ENCODE measurements at places on chromosomes 6 and 20. TPM values are rescaled to one million over a fixed set of nuclear protein-coding genes. Genes with fewer than 3 reads are reported as not detected.

Gene FLRT3
- total RNA-seq, result 35.9 TPM

Gene TMEM200A
- total RNA-seq, result 0.33 TPM

Gene FAM162B
- total RNA-seq, result not detected

Gene KHDC1
- total RNA-seq, result 5.5 TPM

Gene HUS1B
- 0.22 TPM for total RNA-seq

Gene PDYN
- not detected for total RNA-seq

Gene CCN2
- total RNA-seq, result 59.9 TPM

Gene HSPA12B
- 0.22 TPM for total RNA-seq

Gene ACTL10
- total RNA-seq, result 6.0 TPM

Gene IRF4
- 0.11 TPM for total RNA-seq

Gene TCP11
- 1.6 TPM for total RNA-seq

Gene TMEM14C
- total RNA-seq, result 111 TPM

Gene MLN
- total RNA-seq, result not detected

Gene HLA-DOA
- not detected for total RNA-seq

Gene SPATS1
- total RNA-seq, result not detected

Gene MAP3K4
- total RNA-seq, result 12.2 TPM

Gene RPS10
- 2,285 TPM for total RNA-seq

Gene NFATC2
- total RNA-seq, result 5.1 TPM

Gene CAP2
- total RNA-seq, result 8.4 TPM

Gene LY6G6D
- not detected for total RNA-seq

Gene DDX43
- 1.6 TPM for total RNA-seq

Gene ATP5F1E
- total RNA-seq, result 17.6 TPM

Gene GRM1
- under 0.01 TPM for total RNA-seq

Gene DST
- 640 TPM for total RNA-seq

Gene BMP5
- not detected for total RNA-seq

Gene OR10C1
- not detected for total RNA-seq

Gene SLC35B2
- total RNA-seq, result 57.7 TPM

Gene ENPP5
- total RNA-seq, result 1.2 TPM

Gene MRPL18
- 57.3 TPM for total RNA-seq

Gene RSPH9
- 2.4 TPM for total RNA-seq

Gene GSTA3
- total RNA-seq, result not detected

Gene IMPG1
- not detected for total RNA-seq

Gene RBPJL
- total RNA-seq, result not detected

Gene PRSS35
- 0.11 TPM for total RNA-seq

Gene APOBEC2
- not detected for total RNA-seq

Gene BPIFA1
- total RNA-seq, result not detected

Gene RUNX2
- total RNA-seq, result 1.6 TPM

Data from placental epithelial cell (primary cell).